ENCODE measurements at places on chromosomes 5 and 9. TPM values are rescaled to one million over a fixed set of nuclear protein-coding genes. Genes with fewer than 3 reads are reported as not detected.

The IL9 gene
- not detected for total RNA-seq

The IL6ST gene
- 170 TPM for total RNA-seq

The C5orf52 gene
- not detected for total RNA-seq

The IRX1 gene
- total RNA-seq, result 6.9 TPM

The IFNB1 gene
- 0.77 TPM for total RNA-seq
